ENCODE measurements at places on chromosomes 1 and 21.

DNA sequence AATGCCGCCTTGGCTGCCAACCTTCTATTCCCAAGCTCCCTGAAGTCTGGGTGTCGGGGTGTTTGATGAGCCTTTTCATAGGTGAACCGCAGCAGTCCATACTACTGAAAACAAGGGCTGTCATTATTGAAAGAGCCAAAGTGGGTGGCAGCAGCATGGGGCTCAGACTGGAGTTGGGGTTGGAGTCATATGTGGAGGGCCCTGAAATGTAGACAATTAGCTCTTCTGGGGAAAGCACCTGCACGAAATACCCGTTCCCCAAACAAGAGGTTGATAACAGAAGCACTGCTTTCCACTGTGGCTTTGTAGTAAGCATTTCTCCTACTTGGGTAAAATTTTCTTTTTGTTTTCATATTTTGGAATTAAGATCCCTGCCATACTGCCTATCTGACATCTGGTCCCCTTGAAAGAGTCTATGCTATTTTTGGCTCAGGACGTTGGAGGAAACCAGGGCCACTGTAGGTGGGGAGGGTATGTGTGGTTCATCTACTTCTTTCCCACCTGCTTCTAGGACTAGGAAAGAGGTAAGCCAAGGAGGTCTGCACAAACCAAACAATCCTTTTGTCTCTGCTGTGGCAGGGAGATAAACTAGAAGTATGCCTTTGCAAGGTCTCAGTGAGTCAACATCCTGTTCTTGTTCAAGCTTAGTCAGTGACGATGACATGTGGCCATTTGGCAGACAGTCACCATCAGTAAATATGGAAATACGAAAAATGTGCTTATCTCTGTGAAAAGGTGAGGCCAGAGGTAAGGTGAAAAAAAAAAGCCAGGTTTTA lies 197.0 kb upstream of the UBE2U start:
- peak; percentile 23 for DNase-seq

DNA sequence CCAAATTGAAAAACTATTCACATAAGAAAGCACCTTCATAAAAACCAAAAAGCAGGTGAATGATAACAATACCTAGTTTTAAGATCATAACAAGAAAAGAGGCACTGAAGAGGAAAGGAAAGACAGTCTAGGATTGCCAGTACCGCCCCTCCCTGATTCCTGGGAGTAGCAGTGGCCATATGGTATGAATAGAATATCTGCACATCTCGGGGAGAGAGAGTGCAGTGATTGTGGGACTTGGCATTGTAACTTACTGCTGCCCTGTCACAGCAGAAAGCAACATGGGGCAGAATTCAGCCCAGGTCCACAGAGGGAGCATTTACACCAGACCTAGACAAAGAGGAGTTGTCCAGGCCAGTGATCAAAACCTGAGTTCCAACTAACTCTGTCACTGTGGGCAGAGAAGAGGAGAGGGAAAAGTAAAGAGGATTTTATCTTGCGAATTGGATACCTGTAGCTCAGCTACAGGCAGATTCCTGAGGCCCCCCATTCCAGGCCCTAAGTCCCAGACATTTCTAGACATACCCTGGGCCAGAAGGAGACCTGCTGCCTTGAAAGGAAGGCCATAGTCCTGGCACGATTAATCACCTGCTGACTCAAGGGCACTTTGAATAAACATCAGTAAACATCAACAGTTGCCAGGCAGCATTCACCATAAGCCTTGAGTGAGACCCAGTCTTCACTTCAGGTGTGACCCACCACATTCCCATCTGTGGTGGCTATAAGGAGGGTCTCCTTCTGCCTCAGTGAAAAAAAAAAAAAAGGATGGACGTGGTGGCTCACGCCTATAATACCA lies 397.5 kb downstream of the TGFB2 start:
- DNase-seq = no peak

- DNase-seq = no peak
These were observed 196.4 kb downstream of the LHX8 start for GRCh38 chr1:75330624-75331023.

DNA sequence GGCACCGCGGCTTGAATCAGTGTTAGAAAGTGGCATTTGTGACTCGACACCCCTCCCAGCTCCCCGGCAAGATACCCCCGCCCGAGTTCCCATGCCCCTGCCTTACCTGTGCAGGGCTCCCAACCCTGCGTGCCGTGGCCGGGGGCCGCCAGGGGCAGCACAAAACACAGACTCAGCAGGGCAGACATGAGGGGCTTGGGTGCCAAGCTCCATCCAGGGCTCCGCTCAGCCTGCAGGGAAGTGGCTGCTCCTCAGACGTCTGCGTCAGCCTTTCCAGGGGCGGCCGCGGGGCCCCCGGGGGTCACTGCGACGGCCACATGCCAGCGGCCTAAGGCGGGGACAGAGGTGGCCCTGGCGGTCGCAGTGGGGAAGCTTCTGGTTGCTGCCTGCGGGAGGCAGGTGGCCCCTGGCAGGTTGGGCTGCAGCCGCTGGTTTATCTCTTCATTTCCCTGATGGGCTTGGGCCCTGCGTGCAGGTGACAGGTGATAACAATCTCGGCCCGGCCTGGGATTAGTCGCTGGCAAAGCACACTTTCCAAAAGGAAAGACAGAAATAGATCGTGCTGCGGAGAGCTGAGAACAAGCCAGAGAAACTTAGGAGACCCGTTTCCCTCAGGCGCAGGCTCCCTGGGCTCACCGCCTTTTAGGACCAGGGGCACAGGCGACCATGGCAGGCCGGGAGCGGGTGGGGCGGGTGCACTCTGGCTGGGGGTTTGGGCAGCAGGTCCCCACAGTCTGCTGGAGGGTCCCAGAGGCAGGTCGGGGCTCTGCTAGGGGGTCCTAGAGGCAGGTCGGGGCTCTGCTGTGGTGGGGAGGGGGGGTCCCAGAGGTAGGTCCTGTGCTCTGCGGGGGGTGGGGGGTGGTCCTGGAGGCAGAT lies at the start of gene TSPEAR:
Gene TSPEAR, minus strand, starts transcription at position 246 of the 876 bp plus-strand sequence. Its CDS starts 58 bp downstream, at position 188.
- no peak for DNase-seq

DNA sequence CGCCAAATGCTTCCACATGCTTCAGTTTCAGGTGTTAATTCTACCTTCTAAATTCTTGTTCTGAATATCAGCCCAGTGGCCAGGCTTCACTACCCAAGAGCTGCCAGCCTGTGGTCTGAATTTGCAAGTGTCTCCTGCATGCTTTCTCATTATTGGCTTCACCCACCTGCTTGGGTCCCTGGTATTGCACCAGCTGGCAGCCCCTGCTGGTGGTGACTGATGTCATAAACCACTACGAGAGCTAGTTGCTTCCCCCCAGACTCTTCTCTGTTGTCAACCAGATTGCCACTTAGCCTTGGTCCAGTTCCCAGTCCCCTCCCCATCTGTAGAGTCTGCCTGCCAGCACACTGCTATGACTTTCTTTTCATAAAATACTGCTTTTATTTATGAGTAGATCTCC lies 197.7 kb upstream of the DUSP10 start:
- no peak for DNase-seq
